ENCODE measurements at places on chromosomes 1 and 21.

DNA sequence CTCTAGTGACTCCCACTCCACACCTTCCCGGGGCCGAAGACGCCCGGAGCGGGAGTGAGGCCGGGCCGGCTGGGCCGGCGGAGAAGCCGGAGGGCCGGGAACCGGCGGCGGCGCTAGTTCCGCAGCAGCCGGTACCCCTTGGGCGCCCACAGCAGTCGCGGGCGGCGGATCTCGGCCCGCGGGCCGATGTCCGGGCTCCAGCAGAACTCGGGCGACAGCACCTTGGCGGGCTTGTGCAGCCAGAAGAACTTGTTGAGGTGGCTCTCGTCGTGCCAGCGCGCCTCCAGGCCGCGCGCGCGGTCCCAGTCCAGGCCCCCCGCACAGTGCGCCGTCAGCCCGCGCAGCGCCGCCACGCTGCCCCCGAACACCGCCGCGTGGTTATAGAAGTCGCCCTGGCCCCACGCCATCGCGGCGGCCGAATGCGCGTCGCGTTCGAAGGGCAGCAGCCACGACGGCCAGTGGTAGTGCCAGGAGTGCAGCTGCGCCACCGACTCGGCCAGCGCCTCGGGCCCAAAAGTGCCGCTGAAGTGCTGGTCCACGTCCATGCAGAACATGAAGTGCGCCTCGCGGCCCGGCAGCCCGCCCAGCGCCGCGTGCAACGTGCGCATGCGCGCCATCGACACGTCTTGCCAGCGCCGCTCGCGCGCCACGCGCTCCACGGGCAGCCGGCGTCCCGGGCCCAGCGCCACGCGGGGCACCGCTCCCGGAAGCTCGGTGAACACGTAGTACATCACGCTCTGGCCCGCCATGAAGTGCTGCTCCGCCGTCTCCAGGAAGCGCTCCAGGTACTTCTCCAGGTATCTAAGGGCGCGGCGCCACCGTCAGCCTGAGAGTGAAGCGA is 14.0 kb downstream of the A3GALT2 start:
- peak overlapping the region; percentile 37 for H3K4me3 ChIP-seq
- no peaks in the 10 kb centered on the region for H3K36me3 ChIP-seq
- no peak overlapping the region for H3K27ac ChIP-seq

GRCh38 chr1:163444665-163445064 is 122.9 kb downstream of the NUF2 start:
- H3K27ac ChIP-seq = no peak overlapping the region
- H3K27me3 ChIP-seq = no peaks in the 10 kb centered on the region
- H3K4me1 ChIP-seq = no peaks in the 10 kb centered on the region
- H3K36me3 ChIP-seq = no peaks in the 10 kb centered on the region

- H3K36me3 ChIP-seq = no peaks in the 10 kb centered on the region
- H3K4me3 ChIP-seq = no peak overlapping the region
- H3K27ac ChIP-seq = no peak overlapping the region
- no peaks in the 10 kb centered on the region for H3K4me1 ChIP-seq
- DNase-seq = no peak
Observed at GRCh38 chr1:165610866-165611265, 20.2 kb upstream of the MGST3 start.

- H3K4me1 ChIP-seq = no peaks in the 10 kb centered on the region
- peak; percentile 13 for DNase-seq
- H3K4me3 ChIP-seq = no peak overlapping the region
- no peaks in the 10 kb centered on the region for H3K36me3 ChIP-seq
Observed at GRCh38 chr1:47675047-47675675, 237.3 kb downstream of the FOXD2 start.

DNA sequence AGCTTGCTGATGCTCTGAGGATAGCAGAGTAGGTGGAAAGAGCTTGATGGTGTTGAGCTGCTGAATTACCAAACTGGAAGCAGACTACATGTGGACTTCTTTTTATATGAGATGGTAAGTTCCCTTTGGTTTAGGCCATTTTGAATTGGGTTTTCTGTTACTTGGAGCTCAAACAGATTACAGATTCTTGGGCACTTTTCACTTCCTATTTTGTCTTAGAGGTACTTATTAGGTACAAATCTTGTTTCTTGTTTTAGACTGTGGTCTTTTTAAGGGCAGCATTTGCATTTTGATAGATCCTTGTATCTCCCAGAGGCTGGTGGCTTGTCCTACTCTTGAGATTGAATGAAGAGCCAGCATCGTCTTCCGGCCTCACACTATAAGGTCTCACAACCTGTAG is 70.2 kb downstream of the GADD45A start:
- H3K27me3 ChIP-seq = no peaks in the 10 kb centered on the region
- H3K27ac ChIP-seq = no peak overlapping the region
- DNase-seq = no peak
- no peaks in the 10 kb centered on the region for H3K4me1 ChIP-seq

DNA sequence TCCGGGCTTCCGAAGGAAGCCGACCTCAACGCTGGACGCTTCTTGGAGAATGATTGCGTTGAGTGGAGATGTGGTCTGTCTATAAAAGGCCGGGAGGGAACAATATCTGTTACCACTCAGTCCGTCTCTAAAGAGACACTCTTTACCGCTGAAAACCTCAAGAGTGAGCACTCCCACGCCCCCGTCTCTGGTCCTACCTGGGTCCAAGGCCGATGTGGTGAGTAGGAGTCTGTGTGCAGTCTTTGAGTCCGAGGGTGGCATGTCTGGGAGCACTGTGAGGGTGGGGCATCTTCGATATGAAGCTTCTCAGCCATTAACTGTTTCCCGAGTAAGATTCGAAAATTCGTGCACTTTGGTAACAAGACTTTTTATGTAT is 576 bp downstream of the ZFP69 start:
- H3K27ac ChIP-seq = peak overlapping the region; percentile 35
- peak overlapping the region; percentile 67 for H3K4me3 ChIP-seq
- peaks cover 10% of the 10 kb centered on the region for H3K36me3 ChIP-seq
- peaks cover 5% of the 10 kb centered on the region for H3K4me1 ChIP-seq
- no peak for DNase-seq
